Kidney (tissue), 22 donors: ENCODE measurements at places on chromosomes 2 and 18. TPM values are rescaled to one million over a fixed set of nuclear protein-coding genes. Genes with fewer than 3 reads are reported as not detected.
A peak's percentile ranks its signal among the peaks of the same experiment; 100 is the strongest.

DNA sequence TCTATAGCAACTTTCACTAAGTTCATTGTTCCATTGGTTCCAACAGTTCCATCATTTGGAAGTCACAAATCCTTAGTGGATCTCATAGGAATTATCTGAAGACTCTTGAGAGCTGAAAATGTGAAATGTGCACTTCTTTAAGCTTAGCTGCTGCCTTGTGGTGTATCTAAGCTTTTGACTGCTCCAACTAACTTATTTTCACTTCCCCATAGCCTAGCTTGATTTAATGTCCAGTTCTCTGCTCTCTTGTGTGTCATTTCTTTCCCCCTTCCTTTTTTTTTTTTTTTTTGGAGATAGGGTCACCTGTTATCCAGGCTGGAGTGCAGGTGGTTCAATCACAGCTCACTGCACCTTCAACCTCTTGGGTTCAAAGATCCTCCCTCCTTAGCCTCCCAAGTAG is 34.9 kb upstream of the CD302 start:
- no peak for DNase-seq

DNA sequence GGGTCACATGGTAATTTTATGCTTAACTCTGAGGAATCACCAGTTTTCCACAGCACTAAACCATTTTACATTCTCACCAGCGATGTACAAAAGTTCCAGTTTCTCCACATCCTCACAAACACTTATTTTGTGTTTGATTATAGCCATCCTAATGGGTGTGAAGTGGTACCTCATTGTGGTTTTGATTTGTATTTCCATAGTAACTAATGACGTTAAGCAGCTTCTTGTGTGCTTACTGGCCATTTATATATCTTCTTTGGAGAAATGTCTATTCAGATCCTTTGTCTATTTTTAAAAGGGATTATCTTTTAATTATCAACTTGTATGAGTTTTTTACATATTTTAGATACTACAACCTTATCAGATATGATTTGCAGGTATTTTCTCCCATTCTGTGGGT is 42.0 kb downstream of the CCDC150 start:
- DNase-seq, result no peak

- DNase-seq, result no peak
These were observed 5.4 kb downstream of the CD302 start for GRCh38 chr2:159792599-159792998.

DNA sequence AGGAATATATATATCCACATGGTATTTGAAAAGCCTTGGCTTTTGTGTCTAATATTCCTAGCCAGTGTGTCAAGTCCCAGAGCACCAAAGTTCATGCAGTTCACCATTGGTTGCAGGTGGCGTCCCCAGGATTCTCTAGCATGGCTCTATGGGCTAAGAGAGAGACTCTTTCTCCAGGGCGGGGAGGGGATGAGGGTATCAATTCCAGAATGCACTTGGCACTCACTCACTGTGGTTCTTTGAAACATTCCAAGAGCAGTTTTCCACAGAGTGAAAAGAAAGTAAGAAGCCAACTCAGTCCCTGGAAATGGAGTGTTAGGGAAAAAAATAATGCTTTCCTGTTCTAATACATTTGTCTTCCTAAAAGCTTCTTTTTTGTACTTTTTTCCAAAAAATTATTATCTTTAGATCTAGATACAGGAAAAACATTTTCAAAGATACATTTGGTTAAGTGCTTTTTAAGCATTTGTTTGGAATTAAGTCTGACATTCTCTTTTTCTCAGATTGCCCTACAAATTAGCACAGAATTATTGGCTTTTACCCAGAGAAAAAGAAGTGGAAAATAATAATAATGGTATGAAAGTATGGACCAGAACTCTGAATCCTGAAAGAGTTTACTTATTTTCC is 239.9 kb downstream of the PAX3 start:
- no peak for DNase-seq

DNA sequence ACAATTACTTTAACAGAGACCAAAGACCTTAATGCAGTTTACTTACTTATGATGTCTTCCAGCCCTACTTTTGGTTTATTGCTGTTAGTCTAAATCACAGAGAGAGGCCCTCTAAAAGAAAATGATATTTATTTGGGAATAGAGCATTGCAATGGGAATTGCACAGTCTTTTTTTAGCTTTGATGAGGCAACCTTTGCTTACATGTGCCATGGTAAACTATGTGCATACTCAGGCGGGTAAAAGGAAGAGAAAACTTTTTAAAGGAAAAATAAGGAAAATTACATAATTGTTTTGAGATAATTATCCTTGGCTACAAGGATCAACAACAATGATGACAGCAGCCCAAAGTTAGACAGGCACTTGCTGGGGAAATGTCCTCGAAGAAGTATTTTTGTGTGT is 78.6 kb downstream of the EFEMP1 start:
- DNase-seq, result no peak

GRCh38 chr2:237694415-237695194 is 67.2 kb downstream of the LRRFIP1 start:
- DNase-seq, result peak; percentile 39

GRCh38 chr18:54043484-54044251 is 180.8 kb downstream of the MBD2 start:
- DNase-seq, result no peak

- DNase-seq, result no peak
These were observed 48.7 kb upstream of the OTOF start for GRCh38 chr2:26526589-26526988.

DNA sequence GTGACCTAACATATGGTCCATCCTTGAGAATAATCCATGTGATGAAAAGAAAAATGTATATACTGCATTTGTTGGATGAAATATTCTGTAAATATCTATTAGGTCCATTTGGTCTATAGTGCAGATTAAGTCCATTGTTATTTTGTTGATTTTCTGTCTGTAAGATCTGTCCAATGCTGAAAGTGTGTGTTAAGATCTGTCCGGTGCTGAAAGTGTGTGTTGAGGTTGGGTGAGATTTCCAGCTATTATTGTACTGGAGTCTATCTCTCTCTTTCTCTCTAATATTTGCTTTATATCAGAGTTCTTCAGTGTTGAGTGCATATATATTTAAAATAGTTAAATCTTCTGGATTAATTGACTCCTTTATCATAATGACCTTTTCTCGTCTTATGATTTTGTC is 828.8 kb upstream of the CRIM1 start:
- DNase-seq, result no peak

DNA sequence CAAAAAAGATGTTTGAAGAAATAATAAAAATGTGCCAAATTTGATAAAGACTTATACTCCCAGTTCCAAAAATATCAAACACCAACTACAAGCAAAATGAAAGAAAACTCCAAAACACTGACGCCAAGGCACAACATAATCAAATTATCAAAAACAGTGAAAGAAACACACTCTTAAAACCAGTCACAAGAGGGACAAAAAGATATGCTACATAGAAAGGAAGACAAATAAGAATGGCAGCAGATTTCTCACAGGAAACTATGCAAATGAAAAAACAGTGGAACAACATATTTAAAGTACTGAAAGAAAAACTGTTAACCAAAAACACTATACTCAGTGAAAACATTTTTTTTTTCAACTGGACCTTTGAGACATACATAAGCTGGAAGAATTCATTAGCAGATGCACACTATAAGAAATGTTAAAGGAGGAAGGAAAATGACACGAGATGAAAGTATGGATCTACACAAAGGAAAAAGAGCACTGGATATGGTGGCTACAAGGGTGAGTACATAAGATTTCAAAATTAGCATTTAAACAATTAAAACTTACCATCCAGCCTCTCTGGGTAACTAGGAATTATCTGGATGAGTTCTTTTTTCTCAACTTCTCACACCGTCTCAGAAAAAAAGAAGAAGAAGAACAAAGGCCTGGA is 94.0 kb upstream of the ACVR1C start:
- no peak for DNase-seq

DNA sequence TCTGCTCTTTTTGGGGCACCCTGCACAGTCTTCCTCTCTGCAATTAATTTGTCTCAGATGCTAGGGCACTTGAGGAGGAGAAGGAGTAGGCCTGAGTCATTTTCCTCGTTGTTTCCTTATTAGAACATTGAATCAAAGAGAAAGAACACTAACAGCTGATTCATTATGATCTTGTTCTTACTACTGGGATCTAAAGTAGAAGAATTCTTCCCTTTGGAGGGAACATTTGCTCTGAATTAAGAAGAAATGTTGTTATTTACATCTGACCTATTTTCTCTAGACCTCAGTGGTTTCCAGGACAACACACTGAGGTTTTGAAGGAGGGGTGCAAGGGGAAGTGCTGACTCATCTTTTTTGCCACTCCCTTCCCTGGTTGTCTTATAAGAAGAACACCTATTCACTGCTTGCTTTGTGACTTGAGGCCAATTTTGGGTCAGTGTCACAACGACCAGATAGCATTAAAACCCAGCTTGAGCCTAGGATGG is 24.3 kb upstream of the STAT1 start:
- DNase-seq, result no peak

- DNase-seq, result peak; percentile 74
These were observed 1.5 kb downstream of the ESCO1 start for GRCh38 chr18:21598726-21599584.

The LYPD6 gene
- total RNA-seq, result 1.1 TPM

The WDR75 gene
- 28.3 TPM for total RNA-seq

The BMP10 gene
- not detected for total RNA-seq

The AOX1 gene
- total RNA-seq, result 38.6 TPM

The PFN4 gene
- total RNA-seq, result 0.79 TPM

The CXCR2 gene
- 0.44 TPM for total RNA-seq

The ABCG5 gene
- not detected for total RNA-seq

The ATP8B1 gene
- total RNA-seq, result 40.8 TPM

The LGALSL gene
- 17.3 TPM for total RNA-seq
